ENCODE measurements at places on chromosomes 16 and 17.

DNA sequence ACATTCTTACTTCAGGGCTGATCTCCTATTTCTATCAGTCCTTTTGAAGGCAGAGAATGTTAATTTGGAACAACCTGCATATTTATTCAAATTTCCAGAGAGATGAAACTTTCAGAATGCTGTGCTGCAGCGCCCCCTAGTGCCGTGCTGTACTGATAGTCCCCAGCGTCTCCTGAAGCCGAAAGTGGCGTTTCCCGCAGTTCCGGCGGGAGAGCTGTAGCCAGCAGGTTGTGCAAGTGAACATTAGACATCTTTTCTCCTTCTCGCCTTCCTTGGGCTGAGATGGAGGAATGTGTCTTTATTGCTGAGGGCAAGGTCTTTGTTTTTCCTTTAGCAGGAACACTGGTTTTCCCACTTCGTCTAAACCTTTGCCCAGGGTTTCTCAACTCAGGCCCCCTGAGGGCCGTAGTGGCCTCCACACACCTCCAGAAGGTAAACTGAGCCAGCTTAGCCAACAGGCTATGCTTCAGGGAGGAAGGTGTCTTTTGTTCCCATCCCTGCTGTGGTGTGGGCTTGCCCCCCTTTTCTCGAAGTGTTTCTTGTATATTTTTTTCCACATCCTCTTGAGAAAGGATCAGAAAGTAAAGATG is 26.4 kb downstream of the USP10 start:
- DNase-seq, result peak; percentile 94

DNA sequence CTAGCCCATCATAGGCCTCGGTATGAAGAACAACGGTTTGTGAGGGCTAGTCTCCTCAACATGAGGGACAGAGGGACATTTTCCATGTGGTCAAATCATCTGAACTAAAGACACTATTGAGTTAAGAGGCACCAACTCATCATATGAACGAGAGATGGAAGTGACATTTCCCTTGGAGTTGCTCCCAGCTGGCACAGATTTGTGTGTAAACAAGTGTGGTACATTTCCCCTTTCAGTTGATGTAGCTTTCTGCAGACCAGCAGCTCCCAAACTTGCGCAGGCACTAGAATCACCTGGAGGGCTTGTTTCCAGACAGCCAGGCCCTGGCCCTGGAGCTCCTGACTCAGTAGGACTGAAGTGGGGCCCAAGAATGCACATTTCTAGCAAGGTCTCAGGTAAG is 205.5 kb downstream of the PARN start:
- no peak for DNase-seq

GRCh38 chr17:63985387-63986140 is 12.6 kb upstream of the PRR29 start:
- DNase-seq, result no peak

DNA sequence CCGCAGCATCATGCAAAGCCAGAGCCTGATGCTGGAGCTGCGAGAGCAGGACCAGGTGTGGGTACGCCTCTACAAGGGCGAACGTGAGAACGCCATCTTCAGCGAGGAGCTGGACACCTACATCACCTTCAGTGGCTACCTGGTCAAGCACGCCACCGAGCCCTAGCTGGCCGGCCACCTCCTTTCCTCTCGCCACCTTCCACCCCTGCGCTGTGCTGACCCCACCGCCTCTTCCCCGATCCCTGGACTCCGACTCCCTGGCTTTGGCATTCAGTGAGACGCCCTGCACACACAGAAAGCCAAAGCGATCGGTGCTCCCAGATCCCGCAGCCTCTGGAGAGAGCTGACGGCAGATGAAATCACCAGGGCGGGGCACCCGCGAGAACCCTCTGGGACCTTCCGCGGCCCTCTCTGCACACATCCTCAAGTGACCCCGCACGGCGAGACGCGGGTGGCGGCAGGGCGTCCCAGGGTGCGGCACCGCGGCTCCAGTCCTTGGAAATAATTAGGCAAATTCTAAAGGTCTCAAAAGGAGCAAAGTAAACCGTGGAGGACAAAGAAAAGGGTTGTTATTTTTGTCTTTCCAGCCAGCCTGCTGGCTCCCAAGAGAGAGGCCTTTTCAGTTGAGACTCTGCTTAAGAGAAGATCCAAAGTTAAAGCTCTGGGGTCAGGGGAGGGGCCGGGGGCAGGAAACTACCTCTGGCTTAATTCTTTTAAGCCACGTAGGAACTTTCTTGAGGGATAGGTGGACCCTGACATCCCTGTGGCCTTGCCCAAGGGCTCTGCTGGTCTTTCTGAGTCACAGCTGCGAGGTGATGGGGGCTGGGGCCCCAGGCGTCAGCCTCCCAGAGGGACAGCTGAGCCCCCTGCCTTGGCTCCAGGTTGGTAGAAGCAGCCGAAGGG is 24.2 kb downstream of the C1QTNF1 start:
- DNase-seq, result no peak

DNA sequence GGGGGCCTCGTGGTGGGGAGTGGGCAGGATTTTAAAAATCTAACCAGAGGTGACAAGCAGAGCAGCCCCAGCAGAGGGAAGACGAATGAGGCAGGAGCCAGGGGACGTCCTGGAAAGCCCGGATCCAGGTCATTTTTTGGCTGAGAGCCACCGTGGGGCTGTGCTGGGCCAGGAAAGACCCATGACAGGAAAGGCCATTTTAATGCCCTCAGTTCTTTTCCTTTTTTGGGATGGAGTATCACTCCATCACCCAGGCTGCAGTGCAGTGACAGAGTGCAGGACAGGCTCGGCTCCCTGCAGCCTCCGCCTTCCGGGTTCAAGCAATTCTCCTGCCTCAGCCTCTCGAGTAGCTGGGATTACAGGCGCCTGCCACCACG is 30.5 kb upstream of the JPH3 start:
- DNase-seq, result no peak

DNA sequence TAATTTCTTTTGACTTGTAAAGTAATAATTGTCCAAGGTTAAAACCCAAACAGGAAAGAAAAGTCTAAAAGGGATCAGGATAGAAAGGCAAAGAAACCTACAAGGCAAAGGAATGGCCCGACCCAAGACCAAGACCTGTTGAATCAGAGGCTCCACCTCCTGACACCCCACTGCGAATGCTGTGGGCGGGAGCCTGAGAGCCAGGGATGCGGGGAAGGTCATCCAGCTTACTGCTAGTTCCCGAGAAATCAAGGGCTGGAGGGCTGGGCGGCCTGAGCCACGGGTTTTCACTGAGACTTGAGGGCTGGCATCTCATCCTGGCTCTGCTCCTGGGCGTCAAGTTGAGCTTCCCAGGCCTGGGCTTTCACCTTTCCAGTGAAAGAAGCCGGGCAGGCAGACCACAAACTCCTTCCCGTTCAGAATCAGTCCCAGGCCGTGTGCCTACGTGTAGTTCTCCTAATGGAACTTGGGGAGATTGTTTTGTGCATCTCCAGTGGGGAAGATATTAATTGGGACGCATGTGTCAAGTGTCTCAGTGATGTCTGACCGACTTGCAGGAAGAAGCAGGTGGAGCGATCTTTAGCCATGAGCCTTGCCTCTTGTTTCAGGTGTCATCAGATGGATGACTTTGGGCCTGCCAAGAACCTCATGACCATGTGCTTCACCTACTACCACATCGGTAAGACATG is 36.9 kb downstream of the CIBAR2 start:
- no peak for DNase-seq

DNA sequence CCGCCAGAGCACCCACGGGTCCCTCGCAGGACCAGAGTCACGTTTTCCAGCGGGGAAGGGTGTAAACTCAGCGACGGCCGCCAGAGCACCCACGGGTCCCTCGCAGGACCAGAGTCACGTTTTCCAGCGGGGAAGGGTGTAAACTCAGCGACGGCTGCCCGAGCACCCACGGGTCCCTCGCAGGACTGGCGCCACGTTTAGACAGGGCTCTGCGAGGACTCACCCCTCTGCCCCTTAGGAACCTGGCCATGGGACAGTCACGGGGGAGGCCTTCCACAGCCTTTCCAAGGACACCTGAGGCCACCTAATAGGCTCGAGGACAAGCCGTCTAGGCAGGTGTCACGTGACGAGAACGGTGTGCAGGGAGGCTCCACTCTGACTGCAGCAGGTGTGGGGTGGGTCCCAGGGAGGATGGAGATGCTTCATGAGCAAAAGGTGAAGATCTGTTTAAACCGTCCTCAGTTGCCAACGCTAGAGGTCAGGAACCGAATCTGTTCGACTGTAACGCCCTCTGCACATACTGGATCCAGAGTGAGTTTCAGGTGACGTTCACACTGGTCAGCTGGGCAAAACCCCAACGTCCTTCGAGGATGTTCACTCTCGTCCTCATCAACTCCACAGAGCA is 48.0 kb upstream of the METRNL start:
- no peak for DNase-seq

DNA sequence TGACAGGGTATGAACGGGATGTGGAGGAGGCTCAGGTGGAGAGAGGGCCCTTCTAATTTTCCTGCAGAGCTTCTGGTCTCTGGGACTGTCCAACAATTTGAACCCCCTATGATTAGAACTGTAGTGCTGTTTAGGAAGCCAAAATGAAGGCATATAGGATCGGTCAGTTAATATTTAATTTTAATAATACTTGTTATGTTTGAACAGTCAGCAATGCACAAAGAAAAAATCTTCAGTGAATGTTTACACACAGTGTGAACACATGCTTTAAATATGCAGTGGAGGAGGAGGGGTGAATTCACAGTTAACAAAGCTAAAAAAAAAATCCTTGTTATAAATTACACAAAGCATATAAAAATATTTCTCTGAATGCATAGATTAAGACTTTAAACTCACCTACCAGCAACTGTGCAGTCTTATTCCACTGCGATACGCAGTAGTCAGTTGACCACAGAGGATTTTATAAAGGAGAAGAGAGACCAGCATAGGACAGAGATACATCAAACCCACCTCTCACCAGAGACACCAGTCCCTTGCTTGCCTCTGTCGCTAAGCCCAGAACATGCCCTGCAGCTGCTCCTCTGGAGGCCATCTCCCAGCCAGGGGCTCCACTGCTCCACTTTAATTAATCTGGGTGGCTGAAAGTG is 14.6 kb downstream of the ANKRD40 start:
- DNase-seq, result no peak

DNA sequence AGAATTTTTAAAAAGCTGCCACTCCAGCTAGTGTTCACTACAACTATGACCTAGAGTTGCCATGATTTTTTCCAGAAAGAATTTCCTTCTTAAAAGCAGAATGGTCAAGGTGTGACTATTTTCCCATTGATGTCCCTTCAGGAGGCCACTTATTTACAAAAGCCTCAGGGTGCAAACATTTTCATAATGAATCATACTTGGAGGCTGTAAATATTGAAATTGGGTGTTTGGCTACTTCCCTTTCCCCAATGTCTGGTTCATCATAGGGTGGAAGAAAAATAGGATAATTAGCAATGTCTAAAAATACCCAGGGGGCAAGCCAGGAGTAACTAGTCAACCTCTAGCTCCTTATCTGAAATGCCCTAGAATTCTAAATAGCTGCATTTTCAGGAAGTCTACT is 18.8 kb downstream of the AXIN2 start:
- no peak for DNase-seq

DNA sequence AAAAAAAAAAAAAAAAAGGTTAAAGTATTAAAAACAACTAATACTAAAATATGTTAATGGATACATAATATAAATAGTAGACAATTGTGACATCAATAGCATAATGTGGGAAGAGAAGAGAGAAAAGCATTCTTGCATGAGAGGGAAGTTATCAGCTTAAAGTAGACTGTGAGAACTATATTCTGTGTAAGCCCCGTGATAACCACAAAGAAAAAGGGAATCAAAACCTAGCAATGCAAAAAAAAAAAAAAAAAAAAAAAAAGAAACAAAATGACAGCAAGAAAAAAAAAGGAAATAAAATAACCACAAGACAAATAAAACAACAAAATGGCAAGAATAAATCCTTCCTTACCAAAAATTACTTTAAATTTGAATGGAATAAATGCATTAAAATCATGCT is 39.8 kb upstream of the MYLK3 start:
- DNase-seq, result peak; percentile 85

DNA sequence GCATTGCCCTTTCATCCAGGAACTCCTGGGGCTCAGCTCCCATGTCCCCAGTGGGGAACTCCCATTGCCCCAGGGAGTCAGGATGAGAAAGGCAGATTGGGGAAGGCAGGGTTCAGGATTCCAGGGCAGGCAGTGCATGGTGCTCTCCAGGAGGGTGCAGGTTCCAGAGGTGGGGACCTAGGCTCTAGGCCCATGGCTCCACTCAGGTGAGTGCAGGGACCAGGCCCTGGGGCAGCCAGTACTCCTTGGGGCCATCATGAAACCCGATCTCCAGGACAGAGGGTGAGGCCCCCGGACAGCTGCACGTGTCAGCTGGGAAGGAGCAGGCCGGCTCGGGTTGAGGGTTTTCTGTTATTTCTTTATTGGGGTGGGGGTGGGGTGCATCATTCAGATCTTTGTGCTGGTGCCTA is 1.3 kb upstream of the MTSS2 start:
- DNase-seq, result no peak

DNA sequence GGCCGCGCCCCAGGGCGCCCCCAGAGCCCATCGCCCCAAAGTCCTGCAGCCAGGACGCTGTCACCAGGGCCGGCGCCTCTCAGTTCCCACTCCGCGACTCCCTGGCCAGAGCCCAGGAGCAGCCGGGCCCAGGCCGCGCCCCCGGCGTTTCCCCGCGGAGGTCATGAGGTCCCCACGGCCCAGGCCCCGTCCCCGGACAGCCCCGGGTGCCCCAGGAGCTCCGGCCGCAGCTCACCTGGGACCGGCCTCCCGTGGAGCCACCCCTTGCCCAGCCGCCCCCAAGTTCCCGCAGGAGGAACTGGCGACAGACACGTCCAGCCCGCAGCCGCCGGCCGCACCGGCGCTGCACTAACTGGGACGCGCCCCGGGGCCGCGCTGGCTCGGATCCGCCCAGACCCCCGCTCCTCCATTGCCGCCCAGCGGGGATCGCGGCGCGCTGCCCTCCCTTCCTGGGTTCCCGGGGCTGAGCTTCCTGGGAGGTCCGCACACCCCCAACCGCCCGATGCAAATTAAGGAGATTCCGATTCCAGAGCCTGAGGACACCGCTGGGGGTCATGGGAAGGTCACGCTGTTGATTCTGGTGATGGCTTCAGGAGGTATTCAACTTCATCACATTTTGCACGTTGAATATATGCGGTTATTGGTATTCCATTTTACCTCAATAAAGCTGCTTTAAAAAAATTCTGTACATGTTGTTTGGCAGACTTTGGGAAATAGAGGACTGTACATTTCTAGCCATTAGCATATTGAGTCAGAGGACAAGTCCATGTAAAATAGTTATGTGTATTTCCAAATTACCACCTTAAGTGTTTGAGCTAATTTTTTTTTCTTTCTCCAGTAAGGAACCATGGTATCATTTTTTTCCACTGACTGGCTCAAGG is 9.9 kb downstream of the AHSP start:
- no peak for DNase-seq

All from Karpas-422 (cell line).